ENCODE measurements at places on chromosomes 2 and 18.

- DNase-seq = no peak
These were observed 85.0 kb downstream of the BOD1L2 start for GRCh38 chr18:57231864-57232263.

GRCh38 chr18:45833846-45834245 lies 8.4 kb downstream of the SIGLEC15 start:
- no peak for DNase-seq

GRCh38 chr18:61910101-61910500 lies 17.3 kb upstream of the RNF152 start:
- DNase-seq = no peak

DNA sequence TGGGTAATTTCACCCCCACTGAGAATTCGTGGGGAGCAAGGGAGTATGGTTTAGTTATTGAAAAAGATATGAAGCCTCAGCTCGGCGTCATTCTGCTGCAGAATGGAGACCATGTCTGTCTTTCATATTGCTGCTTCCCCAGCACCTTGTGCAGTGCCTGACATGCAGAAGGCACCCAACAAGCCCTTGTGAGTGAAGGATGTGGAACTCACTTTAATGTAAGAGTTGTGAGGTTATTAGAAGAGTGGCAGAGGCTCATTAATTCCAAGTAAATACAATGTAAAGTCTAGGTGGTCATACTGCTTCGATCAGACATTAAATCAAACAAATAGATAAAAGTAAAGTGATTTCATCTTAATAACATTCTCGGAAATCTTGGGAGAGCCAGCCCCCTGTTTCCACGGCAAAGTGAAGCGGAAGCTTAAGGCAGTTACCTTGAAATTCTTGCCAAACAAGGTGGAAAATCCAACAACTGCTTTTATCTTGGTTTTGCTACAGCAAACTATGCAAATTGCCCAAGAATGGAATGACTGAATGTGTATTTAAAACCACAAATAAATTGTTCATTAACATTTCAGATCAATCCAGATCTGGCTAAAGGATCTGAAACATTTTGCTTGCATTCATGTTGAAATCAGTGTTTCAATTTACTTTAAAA lies 9.6 kb downstream of the CFAP221 start:
- no peak for DNase-seq

- DNase-seq = no peak
These were observed 187.5 kb upstream of the DTNA start for GRCh38 chr18:34522603-34523002.

GRCh38 chr2:177221534-177221933 lies 8.9 kb downstream of the HNRNPA3 start:
- no peak for DNase-seq

DNA sequence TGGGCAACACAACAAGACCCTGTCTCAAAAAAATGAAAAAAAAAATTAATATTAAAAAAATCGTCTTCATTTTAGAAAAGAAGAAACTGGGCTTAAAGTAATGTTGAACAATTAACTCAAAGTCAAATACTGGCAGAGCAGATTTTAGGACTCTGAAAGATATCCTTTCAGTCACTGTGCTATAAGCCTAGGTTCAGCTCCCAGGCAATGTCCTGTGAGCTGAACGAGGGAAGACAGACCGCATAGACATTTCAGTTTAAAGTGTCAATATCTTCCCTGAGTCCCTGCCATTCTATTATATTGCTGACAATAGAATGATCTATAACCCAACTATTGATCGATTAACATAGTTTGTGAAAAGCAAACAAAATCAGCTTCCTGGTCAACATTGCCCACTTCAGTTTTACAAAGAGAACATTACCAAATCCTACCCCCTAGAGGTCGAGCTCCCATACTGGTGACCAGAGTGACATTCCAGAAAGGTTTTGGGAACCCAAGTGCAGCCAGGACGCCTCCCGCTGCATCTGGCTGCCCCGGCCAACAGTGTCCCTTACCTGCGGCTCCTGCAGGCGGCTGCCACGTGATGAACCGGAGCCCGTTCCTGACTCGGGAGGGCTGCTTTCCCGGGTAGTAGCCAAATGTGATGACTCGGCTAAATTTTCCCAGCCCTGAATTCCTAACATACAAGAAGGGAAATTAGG lies 639 bp downstream of the MRO start:
- no peak for DNase-seq

DNA sequence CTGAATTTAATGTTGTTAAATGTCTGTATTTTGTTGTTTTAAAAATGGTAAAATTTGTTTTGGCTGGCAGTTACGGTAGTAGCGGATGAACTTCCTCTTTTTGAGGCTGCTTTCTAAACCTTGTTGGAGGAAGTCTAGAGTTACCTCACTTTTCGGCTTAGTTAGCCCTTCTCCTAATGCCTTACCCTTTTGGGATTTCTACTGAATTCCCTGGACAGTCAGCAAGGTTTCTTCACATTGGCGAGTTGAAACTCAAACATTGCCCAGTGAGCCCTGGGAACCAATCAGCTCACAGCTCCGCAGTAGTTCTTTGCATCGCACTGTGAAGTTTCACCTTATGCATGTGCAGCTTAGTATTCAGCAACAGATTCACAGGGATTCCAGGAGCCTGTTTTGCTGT lies 55.2 kb downstream of the TMEM247 start:
- peak; percentile 83 for DNase-seq

DNA sequence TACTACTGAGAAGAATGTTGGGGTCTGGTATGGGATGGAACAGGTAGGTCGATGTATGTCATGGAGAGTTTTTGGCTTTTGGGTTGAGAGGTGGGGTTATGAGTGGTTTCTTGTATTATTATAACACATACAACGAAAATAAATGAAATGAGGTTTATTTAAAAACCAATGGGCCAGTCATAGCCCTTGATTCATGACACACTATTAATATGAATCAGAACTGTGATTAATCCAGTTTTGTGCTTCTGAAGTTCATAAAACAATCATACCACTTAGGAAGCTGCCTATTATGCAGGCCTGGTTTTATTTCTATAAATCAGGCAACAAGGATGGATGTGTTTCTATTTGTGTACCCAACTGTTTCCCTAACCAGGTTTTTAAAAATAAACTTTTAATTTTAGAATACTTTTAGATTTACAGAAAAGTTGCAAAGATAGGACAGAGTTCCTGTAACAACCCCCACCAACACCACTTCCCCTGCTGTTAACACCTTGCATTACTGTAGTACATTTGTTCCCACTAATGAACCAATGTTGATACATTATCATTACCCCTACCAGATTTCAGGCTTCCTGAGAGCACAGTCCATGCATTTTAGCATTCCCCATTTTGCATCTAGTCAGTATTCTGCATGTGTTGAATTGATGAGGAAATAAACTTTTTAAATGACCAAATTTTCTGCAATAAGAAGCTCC lies 37.5 kb upstream of the NCOA1 start:
- DNase-seq = no peak

- no peak for DNase-seq
These were observed 10.4 kb downstream of the DNAJC10 start for GRCh38 chr2:182726473-182726872.

GRCh38 chr18:11831921-11832320 lies 19.3 kb upstream of the CHMP1B start:
- DNase-seq = no peak

DNA sequence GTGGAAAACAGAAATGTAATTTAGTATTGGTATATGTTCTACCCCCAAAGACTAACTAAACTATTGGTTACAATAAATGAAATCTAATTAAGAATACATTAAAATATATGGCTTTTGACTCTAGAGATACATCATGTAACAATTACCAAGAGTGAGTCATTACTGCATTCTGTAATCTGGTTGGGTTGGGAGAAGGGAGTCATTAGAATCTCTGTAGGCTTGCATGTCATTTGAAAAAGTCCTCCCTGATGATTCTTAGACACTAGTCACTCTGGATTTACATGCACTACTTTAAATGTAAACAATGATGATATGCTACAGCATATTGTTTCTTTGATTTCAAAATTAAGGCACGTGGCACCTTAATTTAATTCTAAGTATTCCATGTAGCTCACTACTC lies 293.4 kb upstream of the CHST9 start:
- no peak for DNase-seq

GRCh38 chr2:107721178-107721577 lies 105.5 kb upstream of the RGPD4 start:
- DNase-seq = no peak

DNA sequence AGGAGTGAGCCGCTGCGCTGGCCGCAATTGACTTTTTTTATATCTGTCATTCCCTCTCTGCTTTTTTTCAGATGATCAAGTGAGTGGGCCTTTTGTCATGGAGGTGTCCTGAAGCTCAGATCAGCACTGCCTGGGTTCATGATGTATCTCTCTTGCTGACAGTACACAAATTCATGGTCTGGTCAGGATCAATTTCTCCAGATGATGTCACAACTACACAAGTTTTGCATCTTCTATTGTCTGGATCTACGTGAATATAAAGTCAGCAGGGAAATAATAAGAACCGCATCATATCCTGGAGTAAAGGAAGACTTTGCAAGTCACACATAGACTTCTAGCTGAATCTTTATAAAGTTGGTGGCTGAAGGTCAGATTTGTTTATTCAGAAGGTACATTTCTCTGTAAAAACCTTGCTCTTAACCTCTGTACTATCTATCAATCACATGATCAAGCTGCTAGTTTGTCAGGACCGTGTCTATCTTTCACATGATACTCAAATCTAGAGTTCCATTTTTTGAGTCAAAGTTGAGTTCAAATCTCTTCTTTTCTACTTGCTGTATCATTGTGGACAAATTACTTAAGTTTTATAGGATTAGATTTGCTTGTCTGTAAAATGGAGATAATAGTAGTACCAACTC lies 13.1 kb upstream of the CD28 start:
- no peak for DNase-seq

DNA sequence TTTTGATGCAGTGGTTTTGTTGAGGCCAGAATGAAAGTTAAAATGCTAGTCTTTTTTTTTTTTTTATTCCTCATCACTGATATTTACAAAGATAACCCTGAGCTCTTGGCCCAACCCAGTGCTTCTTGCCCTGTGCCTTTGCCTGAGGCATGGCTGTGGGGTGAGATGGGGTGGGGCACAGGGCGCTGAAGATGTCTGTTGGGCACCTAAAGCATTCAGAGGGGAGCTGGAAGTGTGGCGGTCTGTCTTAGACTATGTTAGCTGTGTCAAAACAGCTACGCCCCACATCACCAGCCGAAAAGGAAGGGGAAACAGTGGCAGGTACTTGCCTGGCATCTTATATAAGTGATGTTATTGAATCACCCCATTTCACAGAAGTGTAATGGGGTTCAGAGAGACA lies 20.7 kb downstream of the TOGARAM2 start:
- DNase-seq = peak; percentile 38

DNA sequence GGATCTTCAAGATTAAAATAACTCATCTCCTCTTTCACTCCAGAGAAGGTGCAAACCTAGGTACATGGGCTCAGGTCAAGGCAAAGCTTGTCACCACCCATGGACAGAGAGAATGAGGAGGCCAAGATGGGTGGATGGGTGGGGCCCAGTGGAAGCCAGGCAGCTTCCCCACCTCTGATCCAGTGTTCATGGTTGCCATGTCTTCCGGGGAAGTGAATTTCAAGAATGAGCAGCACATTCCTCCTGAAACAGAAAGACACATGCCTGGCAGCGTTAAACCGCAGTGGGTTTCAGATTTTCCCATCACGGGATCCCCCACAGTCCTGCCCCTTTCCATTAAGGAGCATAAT lies 301.7 kb downstream of the EIPR1 start:
- DNase-seq = no peak

DNA sequence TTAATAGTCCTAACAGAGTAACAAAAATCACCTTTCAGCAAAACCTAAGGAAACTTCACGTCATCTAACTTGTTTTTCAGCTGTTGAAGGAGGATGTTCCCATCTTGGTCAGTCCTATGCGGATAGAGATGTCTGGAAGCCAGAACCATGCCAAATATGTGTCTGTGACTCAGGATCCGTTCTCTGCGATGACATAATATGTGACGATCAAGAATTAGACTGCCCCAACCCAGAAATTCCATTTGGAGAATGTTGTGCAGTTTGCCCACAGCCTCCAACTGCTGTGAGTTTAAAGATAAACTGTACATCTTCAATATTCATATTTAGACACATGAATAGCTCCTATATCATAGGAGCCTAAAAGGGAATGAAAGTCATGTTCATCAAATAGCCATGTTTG lies 10.5 kb downstream of the COL3A1 start:
- DNase-seq = no peak

GRCh38 chr2:199428291-199428690 lies 29.4 kb downstream of the SATB2 start:
- DNase-seq = no peak

- DNase-seq = no peak
These were observed 198.3 kb downstream of the LDLRAD4 start for GRCh38 chr18:13416848-13417247.

GRCh38 chr18:39796393-39796792 lies 2158.6 kb upstream of the PIK3C3 start:
- DNase-seq = peak; percentile 49

DNA sequence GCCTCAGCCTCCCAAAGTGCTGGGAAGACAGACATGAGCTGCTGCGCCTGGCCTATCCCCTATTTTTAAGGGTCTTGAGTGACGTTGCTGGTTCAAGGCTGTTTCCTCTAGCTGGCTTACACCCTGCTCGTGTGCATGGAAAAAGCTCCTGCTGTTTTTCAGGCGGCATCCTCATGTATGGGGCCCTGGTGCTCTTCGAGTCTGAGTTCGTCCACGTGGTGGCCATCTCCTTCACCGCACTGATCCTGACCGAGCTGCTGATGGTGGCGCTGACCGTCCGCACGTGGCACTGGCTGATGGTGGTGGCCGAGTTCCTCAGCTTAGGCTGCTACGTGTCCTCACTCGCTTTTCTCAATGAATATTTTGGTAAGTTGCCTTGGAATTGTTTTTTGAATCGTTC lies 22.0 kb upstream of the NFATC1 start:
- DNase-seq = no peak

GRCh38 chr18:61129001-61129400 lies 204.2 kb upstream of the CDH20 start:
- DNase-seq = no peak

GRCh38 chr2:215540658-215541057 lies 104.8 kb upstream of the FN1 start:
- DNase-seq = no peak

- no peak for DNase-seq
These were observed 101.0 kb upstream of the DNAJC10 start for GRCh38 chr2:182615036-182615435.

DNA sequence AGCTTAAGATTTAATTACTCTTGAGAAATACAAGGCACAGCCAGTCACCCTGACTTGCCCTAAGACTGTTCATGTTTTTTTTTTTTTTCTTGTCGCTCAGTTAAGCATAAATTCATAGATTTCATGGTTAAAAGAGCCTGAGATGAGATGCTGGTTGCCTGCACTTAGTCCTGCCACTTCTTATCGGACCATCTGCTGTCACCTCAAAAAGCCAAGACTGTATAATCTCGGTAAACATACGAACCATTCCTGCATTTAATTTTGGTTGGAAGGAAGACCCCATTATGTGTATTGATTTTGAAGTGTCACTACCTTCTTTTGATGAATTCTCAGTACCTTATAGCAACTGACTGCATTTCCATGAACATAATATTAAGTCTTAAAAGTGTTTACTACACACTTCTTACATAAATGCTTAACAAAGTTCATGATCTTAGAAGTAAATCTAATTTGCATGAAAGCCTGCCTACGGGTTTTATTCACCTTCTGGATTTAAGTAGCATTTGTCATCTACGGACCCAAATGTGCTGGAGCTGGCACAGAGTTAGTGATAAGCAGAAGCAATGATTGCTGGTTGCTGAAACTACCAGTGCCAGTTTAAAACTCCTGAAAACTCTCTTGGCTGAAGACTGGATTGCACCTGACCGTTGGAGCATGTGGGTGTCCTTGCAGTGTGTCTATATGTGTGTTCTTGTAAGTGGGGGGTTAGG lies 843.4 kb downstream of the TMEM182 start:
- no peak for DNase-seq
